GM23248 (cell line): ENCODE measurements at places on chromosomes 4 and X. TPM values are rescaled to one million over a fixed set of nuclear protein-coding genes. Genes with fewer than 3 reads are reported as not detected.
A peak's percentile ranks its signal among the peaks of the same experiment; 100 is the strongest.

L1CAM gene
- 1.9 TPM in 1 of 2 replicates, not detected in the other for total RNA-seq

- peak; percentile 5 for DNase-seq
Observed at GRCh38 chrX:45669715-45670340, 469.2 kb upstream of the DIPK2B start.

GRCh38 chr4:41297832-41298231, 41.1 kb downstream of the UCHL1 start:
- DNase-seq: peak; percentile 16

GRCh38 chr4:123747016-123747415, 350.4 kb downstream of the SPRY1 start:
- no peak for DNase-seq

- peak; percentile 60 for DNase-seq
Observed at GRCh38 chr4:83757121-83757621, 221.3 kb downstream of the GPAT3 start.

DNA sequence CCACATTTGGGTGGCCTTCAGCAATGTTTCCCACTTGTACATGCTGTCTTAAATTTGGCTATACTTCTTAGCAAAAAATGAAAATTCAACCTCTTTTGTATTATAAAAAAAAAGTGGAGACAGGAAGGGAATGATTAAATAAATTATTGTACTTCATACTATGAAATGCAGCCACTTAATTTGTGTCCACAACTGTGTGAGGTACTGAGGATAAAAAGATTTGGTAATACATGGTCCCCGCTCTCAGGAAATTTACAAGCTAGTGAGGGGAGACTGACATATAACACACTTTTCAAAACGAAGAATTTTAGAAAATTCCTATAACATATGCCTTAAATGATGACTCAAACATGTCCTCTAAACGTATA, 105.0 kb downstream of the HNRNPD start:
- DNase-seq: no peak

DNA sequence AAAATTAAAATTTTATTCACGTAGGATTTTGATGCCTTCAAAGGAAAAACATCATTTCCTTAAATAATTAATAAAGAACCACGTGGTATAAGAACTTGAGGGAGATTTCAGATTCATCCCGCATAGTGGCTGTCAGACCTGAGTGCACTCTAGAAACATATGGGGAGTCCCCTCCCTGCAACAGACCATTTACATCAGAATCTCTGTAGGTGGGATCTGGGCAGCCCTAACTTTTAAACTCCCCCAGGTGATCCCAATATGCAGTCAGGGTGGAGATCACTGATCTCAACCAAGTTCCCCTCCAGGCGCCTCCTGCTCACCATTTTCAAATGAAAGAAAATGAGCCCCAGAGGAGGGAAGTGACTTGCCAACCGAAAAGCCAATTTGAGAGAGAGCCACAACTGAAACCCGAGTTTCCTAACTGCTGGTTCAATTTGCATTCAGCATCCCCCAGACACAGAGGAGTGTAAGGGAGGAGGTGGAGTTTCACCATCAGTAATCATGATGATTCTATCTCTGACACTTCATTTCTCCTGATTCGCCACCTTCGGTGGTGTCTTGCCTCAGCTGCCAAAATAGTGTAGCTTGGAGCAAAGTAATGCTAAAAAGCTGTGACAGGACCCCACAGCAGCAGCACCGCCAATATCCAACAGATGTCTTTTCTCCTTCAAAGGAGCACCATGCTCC, 11.4 kb downstream of the RNF150 start:
- no peak for DNase-seq

DNA sequence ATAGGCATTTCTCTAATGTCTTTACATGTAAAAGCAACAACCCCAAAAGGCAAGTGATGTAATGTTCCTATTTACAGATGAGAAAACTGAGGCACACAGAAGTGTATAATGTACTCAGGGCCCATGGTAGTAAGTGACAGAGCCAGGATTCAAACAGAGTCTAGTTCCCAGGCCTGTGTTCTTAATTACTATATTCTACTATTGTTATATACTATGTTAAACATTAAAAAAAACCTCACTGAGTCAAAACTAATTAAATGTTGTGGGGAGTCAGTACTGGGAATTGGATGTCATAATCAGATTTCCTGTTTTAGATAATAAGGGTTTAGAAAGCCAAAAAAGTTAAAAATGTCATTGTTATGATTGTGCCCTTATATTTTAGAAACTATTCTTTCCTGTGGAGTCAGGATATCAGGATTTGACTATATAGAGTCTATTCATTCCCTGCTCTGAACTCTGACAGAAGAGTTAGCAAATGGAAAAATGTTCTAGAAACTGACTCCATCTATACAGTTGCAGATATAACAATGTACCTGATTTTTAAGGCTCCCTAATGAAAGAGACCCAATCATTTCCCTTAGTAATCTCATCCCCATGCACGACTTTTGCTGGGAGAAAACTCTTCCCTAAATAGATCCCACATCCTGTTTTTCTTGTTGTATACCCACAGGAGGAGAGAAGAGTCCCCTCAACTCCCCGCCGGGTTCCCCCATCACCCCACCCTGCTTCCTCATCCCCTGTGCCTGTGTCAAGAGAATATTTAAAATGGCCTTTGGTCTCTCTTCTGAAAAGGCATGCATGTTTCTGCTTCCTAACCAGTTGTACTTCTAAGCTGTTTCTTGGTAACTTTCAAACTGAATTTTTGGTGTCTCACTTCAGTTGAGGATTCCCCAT, 69.7 kb downstream of the REELD1 start:
- no peak for DNase-seq

PAGE5 gene
- not detected in 2 replicates for total RNA-seq

VCX3A gene
- total RNA-seq: not detected in 2 replicates

ARAP2 gene
- total RNA-seq: not detected in 2 replicates

CT47B1 gene
- total RNA-seq: not detected in 2 replicates

MAGEB10 gene
- total RNA-seq: not detected in 2 replicates

- DNase-seq: no peak
Observed at GRCh38 chr4:183254162-183254561, 65.9 kb downstream of the CLDN22 start.

DNA sequence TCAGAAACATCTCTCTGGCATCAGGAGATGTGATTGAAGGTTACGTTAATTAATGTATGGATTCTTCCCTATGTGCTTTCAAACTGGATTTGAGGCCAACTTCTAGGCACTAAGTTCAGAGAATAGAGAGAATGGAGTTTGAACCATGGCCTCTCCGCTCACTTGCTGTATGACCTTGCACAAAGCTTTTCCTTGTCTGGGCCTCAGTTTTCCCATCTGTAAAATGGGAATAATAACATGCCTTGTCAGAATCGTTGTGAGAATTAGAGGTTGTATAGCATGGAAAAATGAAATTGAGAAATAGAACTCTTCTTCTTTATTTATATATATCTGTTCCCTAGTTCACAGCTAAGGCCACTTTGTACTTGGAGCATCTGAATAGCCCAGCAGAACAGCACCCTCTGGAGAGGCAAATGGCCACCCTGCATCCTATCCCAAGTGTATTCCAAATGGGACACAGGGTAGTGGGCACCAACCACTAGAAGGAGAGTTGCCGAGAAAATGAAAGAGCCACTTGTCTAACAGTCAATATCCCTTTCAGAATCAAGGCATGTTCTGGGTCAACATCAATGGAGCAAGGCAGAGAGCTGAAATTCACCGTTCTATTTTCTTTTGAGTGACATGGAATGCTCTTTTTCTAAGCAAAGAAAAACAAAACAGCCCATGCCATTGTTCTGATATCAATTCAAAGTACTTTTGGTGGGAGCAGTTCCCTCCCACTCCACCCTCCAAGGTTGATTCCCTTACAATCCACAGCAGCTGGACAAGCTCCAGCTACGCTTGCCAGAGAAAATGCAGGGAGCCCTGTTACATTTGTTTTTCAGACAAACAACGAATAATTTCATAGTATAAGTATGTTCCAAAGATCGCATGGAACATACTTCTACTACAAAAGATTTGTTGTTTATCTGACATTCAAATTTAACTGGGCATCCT, 23.3 kb upstream of the MTM1 start:
- DNase-seq: no peak

- peak; percentile 27 for DNase-seq
Observed at GRCh38 chr4:41613821-41614220, 75.9 kb downstream of the LIMCH1 start.

DNA sequence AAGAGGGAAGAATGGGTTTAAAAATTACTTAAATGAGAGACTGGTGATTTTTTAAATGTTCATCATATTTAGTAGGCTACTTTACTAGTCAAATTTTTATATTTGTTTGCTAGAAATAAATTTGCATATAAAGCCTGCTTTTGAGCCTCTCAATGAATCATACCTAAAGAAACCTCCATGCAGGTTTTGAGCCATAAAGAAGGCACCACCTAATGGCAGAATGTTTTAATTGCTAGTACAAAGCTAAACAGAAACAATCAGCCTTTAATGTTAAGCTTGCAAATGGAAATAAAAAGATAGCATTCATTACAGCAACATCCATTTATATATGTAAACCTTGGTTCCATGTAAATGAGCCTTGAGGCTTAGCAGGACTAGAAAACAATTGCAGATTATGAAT, 989.7 kb downstream of the CCSER1 start:
- DNase-seq: peak; percentile 3
